T-helper 2 cell treated with Interferon-gamma antibody and Interleukin-4, amounts not matched to agents 5 μg/mL and 100 μg/mL, for 36 hours (primary cell): ENCODE measurements at places on chromosomes 12 and 14.

DNA sequence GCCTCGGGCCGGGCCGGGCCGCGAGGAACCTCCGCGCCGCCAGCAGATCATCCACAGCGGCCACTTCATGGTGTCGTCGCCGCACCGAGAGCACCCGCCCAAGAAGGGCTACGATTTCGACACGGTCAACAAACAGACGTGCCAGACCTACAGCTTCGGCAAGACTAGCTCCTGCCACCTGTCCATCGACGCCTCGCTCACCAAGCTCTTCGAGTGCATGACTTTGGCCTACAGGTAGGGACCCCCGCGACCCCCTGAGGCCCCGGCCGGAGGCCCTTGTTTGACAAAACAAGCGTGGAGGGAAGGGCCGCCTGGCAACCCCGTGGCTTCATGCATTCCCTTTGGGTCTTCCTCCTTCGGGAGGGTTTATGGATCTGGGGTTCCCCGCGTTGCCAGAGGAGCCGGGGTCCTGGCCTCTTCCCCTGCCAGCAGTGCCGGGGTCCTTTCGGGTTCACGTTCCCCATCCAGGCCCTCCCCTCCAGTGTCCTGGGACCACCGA, 526 bp downstream of the MLXIP start:
- peak; percentile 14 for DNase-seq

DNA sequence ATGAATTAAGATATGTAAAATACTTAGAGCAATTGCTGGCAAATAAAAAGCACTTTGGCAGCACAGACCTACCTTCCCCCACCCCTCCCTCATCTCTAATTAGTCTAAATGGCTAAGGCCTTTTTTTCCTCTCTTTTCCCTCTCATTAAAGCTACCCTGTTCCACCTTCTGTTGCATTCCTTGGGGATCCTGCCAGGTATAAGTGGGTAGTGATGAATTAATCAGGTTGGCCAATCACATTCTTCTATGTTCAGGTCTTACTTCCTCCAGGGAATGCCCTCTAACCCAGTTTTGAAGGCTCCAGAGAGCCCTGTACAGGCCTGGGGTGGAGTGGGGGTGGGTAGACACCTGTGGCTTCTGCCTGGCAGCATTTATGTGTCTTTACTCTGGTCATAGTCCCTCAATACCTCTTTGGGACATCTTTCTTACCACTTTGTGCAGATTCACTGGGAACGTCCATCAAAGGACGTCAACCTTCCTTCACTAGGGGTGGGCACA, 28.4 kb downstream of the HSPB8 start:
- no peak for DNase-seq

GRCh38 chr12:102869571-102869970, 47.5 kb downstream of the PAH start:
- DNase-seq, result no peak

DNA sequence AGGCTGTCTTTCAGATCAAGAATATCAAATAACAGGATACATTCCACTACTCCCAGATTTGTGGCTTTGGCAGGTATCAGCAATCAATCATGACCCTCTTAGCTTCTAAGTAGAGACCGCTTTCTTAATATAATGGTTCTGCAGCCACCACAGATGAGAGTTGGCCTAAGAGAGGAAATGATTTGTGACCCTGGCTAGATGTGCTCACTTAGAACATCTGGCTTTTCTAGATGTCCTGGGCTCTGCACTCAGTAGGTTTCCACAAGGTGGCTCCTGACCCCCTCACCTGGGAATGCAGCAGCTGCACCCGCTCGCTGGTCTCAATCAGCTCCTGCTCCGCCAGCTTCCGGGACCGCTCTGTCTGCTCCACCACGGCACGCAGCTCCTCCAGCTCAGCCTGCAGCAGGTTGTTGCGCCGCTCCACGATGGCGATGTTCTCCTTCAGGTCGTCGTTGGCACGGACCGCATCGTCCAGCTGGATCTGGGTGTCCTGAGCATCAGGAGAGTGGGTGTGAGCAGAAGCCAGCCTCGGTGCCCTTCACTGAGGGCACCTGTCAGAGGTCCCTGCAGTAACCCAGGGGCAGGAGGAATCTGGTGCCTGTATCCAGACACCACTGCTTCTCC, 8.9 kb downstream of the CMTM5 start:
- DNase-seq, result no peak

- no peak for DNase-seq
These were observed 64.3 kb downstream of the EML1 start for GRCh38 chr14:99857551-99857950.

DNA sequence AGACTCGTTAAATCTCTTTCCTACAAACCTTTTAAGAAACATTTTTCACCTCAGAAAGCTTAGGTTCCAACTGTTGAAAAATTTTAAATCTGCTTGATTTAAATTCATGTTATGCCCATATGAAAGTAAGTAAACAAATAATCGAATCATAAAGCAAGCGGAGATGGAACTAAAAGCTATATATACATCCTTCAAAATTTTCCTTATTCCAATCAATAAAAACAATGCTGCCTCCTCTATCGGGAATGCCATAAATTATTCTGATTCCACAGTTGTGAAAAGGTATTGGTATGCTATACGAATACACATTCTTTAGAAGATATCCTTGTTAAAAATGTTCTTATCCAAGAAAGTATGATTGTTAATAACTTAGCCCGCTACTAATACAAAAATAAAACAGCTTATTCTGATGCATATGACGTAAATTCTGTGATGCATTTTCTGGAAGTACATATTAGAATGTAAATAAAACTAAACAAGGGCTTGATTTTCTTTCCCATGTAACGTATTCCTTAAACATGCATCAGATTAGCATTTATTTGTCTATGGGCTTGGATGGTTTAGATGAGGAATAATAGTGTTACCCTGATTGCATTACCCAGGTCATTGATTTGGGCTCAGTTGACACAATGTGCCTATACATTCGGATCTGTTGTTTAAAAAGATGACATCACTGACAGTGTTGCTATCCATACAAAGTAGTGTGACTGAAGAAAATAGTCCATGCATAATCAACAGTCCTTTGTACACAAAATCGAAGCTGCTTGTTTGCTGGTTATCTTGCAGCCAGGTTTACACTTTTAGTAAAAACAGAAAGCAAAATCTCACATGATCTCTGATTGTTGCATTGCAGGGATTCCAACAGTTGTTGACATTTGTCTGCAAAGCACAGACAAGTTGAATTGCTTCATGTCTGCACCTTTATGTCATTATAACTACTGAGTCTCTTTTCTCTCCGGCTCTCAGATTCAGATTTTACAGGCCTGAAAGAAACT, 656 bp upstream of the DTD2 start:
- no peak for DNase-seq

DNA sequence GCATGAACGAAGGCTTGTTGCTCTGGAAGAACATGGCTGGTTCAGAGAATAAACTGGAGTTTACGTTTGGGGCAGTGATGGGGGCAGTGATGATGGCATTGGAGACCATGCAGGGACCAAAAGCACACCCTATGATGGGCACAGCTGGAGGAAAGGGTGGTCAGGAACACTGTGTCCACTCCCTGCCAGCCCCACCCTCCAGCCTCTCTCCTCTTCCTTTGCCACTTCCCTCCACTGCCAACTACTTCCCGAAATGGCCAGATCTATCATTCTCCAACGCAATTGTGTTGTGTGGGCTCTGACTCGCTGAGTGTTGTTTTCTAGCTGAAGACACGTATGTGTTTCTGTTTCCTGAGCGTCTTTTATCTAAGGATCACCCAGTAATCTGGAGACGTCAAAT, 39.3 kb upstream of the GSG1 start:
- DNase-seq, result no peak

DNA sequence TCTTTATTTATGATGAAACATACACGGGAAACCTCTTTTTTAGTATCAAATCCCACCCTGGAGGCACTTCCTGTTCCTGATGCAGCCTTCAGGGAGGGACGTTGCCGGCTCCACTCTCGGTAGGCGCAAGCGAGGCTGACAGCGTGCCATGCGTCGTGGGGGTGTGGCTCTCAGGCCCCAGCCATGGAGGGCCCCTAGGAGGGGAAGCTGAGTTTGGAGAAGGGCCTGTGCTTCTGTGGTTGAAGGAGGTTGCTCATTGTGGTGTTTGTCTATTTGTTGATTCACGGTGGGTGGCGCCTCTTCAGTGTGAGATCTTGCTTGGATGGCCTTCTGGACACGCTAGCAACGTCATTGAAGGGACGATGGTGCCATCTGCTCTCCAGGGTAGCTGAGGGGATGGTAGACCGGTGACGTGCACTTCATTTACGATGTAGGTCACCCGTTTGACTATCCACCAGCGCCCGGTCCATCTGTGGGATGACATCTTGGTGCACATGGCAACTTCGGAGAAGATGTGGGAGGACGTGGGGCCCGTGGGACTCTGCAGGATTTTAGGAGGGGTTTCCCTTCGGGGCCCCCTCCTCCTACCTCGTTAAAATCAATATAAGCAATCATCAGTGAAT, 126.3 kb upstream of the RTL1 start:
- no peak for DNase-seq

DNA sequence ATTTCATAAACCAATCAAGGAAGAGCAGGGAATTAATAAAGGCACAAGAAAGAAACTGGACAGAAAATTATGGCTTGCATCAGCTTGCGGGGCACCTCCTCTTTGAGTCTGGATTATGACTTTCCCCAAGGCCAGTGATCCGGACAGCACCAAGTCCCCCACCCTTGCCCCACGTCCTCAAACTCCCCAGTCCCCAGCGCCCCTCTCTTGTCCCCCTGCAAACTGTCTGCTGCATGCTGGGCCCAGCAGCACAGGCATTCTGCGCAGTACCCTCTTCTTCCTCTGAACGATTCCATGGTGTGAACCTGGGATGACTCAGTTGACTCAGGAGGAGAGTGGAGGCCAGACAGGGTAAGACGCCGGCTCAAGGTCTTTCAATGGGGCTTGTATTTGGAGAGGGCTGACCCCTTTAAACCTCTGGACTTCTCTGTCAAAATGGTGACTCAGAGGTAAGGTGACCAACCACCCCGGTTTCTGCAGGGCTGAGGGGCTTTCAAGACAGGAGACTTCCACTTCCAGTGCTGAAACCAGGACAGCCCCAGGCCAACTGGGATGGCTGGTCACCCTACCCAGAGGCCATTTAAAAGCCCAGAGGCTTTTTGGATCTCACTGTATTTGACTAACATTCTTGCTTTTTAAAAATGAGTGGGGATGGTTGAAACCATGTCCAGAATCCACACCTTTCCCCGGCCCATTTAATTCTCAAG, 13.5 kb downstream of the C14orf132 start:
- no peak for DNase-seq
